ENCODE measurements at places on chromosomes 5 and 9.

GRCh38 chr5:9358961-9359685, 186.8 kb downstream of the SEMA5A start:
- no peak overlapping the region for H3K4me3 ChIP-seq
- peaks cover 9% of the 10 kb centered on the region for H3K4me1 ChIP-seq
- H3K27me3 ChIP-seq = no peaks in the 10 kb centered on the region
- no peak overlapping the region for H3K27ac ChIP-seq

DNA sequence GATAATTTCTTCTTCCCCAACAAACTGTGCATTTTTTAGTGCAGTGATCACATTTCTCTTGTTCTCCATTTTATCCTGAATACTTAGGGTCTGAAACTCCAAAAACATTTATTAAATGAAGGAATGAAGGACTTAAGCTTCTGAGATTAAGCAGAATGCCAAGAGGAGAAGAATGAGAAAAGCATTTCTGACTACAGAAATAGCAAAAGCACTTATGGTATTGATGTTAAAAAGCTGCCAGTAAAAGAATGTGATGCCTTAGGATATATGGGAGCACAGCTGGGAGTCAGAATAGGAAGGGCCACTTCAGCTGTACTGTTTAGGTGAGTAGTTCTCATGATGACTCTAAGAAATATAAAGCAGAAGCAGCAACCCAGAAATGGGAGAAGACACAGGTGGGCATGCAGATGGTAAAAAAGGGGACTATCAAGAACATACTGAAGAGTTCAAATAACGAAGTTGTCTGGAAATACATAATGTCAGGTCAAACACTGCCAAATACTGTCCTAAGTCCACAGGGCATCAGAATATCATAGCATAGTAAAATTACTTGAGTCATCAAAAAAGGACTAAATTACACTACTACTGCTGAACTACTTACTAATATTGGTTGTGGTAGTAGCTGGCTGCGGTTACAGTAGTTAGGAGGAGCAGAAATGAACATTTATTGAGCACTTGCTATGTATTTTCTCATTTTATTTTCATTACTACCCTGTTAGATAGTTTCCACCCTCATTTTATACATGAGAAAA, 132.7 kb downstream of the MAPKAP1 start:
- H3K27ac ChIP-seq = no peak overlapping the region
- H3K27me3 ChIP-seq = no peaks in the 10 kb centered on the region
- no peak for DNase-seq
- H3K4me3 ChIP-seq = no peak overlapping the region
- H3K4me1 ChIP-seq = no peaks in the 10 kb centered on the region
- peaks cover 44% of the 10 kb centered on the region for H3K36me3 ChIP-seq

GRCh38 chr5:168663276-168664004, 84.3 kb upstream of the PANK3 start:
- H3K36me3 ChIP-seq = no peaks in the 10 kb centered on the region
- H3K4me1 ChIP-seq = no peaks in the 10 kb centered on the region
- no peak overlapping the region for H3K27ac ChIP-seq
- H3K4me3 ChIP-seq = no peak overlapping the region

DNA sequence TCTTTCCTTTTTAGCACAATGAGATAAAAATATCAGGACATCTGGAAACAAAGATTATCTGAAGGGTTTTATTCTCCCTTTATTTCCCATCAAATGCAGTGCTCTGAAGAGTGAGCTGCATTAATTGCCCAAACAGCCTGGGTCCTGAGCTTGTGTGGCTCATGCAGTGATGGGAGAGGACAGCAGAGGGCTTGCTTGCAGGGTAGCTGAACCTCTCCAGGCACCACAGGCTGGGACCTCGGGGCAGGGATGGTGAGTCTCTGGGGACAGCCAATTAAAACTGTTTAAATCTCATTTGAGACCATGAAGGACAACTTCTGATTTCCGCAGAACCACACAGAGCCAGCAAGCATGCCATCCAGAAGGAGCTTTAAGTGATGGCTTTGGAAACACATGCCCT, 71.2 kb downstream of the PLAC8L1 start:
- DNase-seq = no peak
- no peak overlapping the region for H3K4me3 ChIP-seq
- H3K36me3 ChIP-seq = no peaks in the 10 kb centered on the region
- H3K27me3 ChIP-seq = peaks cover 4% of the 10 kb centered on the region
